Right cardiac atrium (tissue), 5 donors: ENCODE measurements at places on chromosomes 5 and 9. TPM values are rescaled to one million over a fixed set of nuclear protein-coding genes. Genes with fewer than 3 reads are reported as not detected.

- DNase-seq, result no peak
These were observed 41.4 kb upstream of the KIAA1958 start for GRCh38 chr9:112445196-112445595.

GRCh38 chr9:3824581-3824980 lies 298.8 kb upstream of the RFX3 start:
- no peak for DNase-seq

- DNase-seq, result no peak
These were observed 11.1 kb downstream of the GRIN1 start for GRCh38 chr9:137149942-137150616.

GRCh38 chr9:126939821-126940221 lies 25.2 kb downstream of the RALGPS1 start:
- DNase-seq, result no peak

- no peak for DNase-seq
These were observed 577 bp downstream of the AP3S1 start for GRCh38 chr5:115842089-115842935.

DNA sequence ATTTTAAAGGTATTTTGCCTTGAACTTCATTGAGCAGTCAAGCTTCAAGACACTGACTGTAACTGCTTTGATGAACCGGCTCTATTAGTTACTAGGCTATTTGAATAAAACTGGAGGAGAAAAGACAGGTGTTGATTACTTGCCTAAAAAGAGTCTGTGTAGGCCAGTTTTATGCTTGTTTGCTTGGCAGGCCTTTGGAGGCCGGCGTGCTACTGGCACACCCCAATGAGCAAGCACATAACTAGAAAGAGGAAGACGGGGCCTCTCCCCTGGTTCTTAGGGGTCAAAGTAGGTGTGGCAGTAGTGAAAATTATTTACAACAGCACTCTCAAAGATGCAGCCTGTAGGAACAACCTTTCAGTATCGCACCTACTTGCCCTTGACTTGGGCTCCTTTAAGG lies 2.1 kb upstream of the ZFR start:
- DNase-seq, result no peak

DNA sequence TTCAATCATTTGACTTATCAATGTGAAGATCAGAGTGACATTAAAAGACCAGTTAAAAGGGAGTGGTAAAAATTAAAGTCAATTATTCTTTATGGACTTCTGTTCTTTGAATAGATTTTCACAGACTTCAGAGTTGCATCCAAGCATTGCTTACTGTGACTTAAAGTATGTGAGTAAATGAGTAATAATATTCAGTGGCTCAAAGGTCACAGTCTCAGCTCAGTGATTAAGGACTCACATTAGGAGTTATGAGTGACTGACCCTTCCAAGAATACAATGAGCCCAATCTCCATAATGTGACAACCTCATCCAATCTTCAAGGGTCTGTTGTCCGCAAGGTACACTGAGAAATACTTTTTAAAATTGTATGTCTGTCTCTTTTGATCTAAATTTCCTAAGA lies 811.2 kb downstream of the BRINP1 start:
- DNase-seq, result no peak

- no peak for DNase-seq
These were observed 45.3 kb upstream of the NAA35 start for GRCh38 chr9:85895685-85896084.

- peak; percentile 62 for DNase-seq
These were observed 47.1 kb downstream of the EHMT1 start for GRCh38 chr9:137665697-137666512.

DNA sequence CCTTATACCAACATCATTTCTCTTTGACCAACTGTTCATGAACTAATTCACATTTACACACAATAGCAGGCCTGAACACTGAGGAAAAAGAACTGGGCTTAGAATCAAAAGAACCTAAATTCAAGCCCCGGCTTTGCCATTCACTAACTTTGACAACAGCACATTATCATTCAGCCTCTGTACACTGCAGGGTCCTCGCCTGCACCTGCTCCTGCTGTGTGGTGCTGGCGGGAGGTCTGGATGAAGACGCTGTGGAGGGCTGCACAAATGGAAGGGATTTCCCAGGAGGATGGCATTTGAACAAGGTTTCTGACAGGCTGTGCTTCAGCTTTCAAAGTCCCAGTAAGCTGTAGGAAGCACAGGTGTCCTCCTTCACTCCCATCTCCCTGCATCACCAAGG lies 151.2 kb downstream of the ZDHHC21 start:
- DNase-seq, result no peak

DNA sequence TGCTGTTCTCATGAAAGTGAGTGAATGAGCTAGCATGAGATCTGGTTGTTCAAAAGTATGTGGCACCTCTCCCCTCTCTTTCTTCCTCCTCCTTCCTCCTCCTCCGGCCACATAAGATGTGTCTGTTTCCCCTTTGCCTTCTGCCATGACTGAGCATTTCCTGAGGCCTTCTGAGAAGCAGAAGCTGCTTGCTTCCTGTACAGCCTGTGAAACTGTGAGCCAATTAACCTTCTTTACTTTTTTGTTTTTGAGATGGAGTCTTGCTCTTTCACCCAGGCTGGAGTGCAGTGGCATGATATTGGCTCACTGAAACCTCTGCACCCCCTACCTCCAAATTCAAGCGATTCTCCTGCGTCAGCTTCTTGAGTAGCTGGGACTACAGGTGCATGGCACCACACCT lies 6.1 kb downstream of the S100Z start:
- no peak for DNase-seq

GRCh38 chr5:138110266-138110963 lies 26.6 kb downstream of the WNT8A start:
- no peak for DNase-seq

DNA sequence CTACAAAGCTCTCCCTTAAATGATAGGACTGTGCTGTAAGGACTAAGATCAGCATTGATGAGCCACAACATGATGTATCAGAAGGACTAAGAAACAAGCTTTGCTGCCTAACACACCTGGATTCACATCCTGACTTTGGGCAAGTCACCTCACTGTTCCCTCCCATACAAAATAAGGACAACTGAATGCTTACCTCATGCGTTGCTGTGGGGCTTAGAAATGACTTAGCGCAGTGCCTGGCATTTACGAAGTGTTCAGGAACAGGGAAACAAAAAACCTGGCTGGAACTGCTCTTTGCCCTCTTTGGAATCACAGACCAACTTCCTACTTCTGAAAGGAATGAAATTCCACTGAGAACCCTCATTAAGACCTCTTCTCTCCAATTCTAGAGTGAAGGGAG lies 113.7 kb downstream of the BAAT start:
- DNase-seq, result no peak

DNA sequence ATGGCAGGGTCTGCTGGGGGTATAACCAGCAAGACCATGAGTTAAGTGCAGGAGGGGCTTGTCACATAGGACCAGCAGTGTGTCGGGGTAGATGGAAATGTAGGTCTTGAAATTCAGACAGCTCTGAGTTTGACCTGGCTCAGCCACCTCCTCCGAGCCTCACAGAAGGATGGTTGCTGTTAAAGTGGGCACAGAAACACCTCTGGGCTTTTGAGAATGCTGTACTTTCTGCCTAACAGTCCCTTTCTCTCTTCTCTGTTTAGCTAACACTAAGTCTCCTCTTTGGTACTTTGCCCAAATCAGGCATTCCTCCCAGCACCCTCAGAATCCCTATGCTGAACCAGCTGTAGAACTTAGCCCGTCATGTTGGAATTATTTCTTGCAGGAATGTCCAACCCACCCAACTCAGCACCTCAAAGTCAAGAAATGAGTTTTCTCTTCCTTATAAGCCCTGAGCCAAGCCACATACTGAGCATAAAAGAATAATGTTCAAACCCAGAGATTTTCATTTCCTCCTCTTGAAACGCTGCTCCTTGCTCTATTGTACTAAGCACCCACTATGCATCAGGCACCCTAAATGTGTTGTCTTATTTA lies 41.7 kb upstream of the MATR3 start:
- DNase-seq, result no peak

GRCh38 chr5:138905541-138905940 lies 30.4 kb upstream of the LRRTM2 start:
- DNase-seq, result no peak

DNA sequence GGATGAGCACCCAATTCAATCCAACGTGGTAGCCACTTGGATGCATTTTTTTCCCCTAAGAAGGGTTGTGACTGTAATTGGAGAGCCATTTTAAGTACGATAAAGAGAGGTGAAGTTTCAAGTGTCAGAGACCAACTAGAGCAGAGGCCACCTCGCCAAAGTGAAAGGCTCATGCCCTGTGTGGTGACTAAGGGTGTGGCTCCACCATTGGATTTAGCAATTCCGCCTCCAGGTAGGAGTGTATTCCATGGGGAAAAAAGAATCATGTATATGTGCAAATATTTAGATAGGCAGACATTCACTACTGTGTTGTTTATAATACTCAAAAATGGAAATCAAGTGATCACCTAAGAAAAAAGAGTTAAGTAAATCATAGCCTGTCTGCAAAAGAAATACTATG lies 53.1 kb upstream of the S1PR3 start:
- DNase-seq, result no peak

DNA sequence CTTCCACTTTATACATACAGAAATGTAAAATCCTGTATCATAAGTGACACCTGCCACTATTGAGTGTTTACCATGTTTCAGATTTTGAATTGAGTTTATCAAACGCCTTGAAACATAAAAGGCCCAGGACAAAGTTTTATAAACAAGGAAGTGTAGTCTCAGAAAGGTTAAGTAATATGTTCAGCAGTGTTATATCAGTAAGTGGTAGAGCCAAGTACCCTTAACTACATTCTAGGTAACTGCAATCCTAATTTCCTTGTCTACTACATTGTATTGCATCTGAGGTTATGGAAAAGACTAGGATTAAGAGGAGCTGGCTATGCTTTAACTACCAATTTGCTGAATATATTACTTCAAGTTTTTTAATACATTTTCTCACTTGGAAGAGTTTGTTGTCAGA lies 641.6 kb downstream of the LRRC70 start:
- DNase-seq, result no peak

DNA sequence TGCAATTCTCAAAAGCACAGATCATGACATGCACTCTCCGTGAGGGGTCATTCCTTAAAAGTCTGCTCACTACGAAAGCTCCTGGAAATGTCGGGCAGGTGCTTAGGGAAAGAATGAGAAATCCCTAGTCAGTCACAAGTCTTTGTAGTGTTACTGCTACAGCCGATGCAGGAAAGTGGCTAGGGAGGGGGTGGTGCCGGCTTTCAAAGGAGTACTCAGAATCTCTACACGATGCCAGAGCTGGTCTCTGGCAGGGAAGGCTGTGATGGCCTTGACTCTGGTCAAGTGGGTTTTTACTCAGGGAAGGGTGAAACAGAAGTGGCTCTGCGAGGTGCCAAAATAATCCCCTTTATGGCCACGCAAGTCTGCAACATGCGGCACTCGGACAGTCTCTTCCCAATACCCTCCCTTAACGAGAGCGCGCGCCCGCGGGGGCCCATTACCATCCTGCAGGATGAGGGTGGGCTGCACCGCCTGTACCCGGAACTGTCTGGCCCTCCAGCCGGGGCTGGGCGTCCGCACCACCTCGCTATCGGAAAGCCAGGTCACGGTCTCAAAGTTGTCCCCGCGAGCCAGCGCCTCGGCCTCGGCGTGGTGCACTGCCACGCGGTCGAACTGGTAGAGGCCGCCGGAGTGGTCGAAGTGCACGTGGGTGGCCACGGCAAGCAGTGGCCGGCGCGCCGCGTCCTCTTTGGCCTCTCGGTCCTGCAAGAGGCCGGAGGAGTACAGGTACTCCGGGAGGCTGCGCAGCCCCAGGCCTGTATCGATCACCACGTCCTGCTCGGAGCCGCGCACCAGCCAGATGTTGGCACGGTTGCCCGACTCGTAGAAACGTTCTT lies 956 bp downstream of the MBLAC2 start:
- DNase-seq, result no peak

- DNase-seq, result no peak
These were observed 173.0 kb upstream of the TBC1D2 start for GRCh38 chr9:98428454-98428853.

DNA sequence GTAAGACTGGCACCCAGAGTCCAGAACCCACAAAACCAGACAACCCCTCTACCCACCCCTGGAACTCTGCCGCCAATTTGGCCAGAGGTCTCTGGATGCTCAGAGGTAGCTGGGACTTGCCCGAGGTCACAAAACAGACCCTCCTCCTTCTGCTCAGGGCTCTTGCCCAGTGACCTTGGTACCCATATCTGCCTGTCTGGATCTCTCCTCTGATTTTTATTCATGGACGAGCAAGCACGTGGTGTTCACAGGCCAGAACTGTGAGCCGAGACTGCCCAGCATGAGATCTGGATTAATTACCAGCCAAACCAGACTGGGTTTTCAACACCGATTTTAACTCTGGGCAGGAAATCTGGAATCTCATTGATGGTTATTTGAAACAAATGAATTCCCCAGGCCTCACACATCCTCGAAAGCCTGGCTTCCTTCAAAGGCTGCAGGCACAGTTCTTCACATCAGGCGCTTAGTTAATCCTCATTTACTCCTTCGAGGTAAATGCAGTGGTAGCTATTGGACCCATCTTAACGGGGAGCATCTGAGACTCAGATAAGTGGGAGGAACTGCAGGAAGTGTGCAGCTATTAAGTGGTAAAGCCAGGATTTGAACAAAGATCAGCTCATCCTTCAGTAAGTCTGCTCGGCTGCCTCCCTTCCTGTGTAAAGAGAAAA lies 21.4 kb downstream of the COL27A1 start:
- DNase-seq, result no peak

DNA sequence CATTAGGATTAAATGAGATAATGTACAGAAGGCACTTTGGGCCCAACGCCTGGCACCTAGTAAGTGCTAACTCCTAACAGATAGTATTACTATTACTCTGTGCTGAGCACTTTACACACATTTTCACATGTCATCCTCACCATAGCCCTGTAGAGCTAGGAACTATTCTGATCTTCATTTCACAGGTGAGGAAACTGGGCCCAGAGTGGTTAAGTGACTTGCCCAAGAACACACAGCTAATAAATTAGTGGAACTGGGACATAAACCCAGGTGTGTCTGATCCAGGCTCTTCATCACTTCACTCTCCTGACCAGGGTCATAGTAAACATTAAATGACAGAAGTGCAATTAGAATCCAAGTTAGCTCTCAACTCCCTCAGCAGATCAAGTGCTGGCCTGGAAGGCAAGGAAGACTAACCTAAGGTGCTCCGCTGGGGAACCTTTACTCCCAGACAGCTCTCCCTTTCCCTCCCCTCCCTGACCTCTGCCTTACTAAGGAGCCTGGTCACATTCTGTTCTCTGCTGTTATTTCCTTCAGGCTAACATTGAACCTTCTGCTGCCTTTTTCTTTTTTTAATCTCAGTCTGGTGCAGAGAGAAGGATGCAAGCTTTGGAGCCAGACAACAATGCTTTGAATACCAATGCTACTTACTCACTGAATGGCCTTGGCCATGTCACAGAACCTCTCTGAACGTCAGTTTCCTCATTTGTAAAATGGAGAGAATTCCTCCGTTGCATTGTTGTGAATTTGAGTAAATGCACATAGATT lies 4.1 kb upstream of the ADRA1B start:
- no peak for DNase-seq

GRCh38 chr9:93648836-93649235 lies 72.5 kb downstream of the PHF2 start:
- DNase-seq, result peak; percentile 22

Gene MCTP1
- 5.7 TPM for total RNA-seq

Gene IL4
- not detected for total RNA-seq

Gene KLF4
- total RNA-seq, result 71.6 TPM

Gene EDIL3
- 5.5 TPM for total RNA-seq

Gene AGXT2
- not detected for total RNA-seq

Gene AJM1
- 9.8 TPM for total RNA-seq
